ENCODE measurements at places on chromosomes 3 and 15. TPM values are rescaled to one million over a fixed set of nuclear protein-coding genes. Genes with fewer than 3 reads are reported as not detected.

The GCHFR gene
- 2.4 TPM for total RNA-seq

The IFT122 gene
- total RNA-seq = 29.0 TPM

The RARRES1 gene
- 40.8 TPM for total RNA-seq

The ZNF385D gene
- total RNA-seq = 2.0 TPM

The STRIT1 gene
- total RNA-seq = not detected

The PRICKLE2 gene
- 20.2 TPM for total RNA-seq

The PTPRG gene
- total RNA-seq = 63.0 TPM

The MESP2 gene
- 0.25 TPM for total RNA-seq

The TM4SF4 gene
- not detected for total RNA-seq

The TAGLN3 gene
- not detected for total RNA-seq

The BFSP2 gene
- total RNA-seq = not detected

The TERC gene
- total RNA-seq = 36.7 TPM

The HESX1 gene
- 0.56 TPM for total RNA-seq

The CIAO2A gene
- 55.9 TPM for total RNA-seq

The CDCP1 gene
- total RNA-seq = 7.7 TPM

The PLXND1 gene
- total RNA-seq = 131 TPM

The CEP152 gene
- total RNA-seq = 6.3 TPM

The CGNL1 gene
- 3.3 TPM for total RNA-seq

The CDHR4 gene
- 0.06 TPM for total RNA-seq

The CA12 gene
- total RNA-seq = 93.6 TPM

The SLC51A gene
- total RNA-seq = not detected

The NAALADL2 gene
- 15.9 TPM for total RNA-seq

The AP2M1 gene
- 754 TPM for total RNA-seq

The NFKBIZ gene
- 56.8 TPM for total RNA-seq

The ISY1 gene
- 32.5 TPM for total RNA-seq

The SEMA3G gene
- under 0.01 TPM for total RNA-seq

The FBXW12 gene
- total RNA-seq = not detected

The SRGAP3 gene
- total RNA-seq = 5.2 TPM

The INSYN1 gene
- 3.0 TPM for total RNA-seq

The LDHAL6B gene
- not detected for total RNA-seq

The ARNT2 gene
- total RNA-seq = 6.5 TPM

The FBXO40 gene
- not detected for total RNA-seq

The CASR gene
- total RNA-seq = not detected

The IL12A gene
- 0.19 TPM for total RNA-seq

Data from aortic smooth muscle cell (primary cell).